MM.1S (cell line): ENCODE measurements at places on chromosomes 11 and 22.

GRCh38 chr22:37299969-37300509, 17.7 kb downstream of the CYTH4 start:
- H3K4me1 ChIP-seq, result no peaks in the 10 kb centered on the region
- no peaks in the 10 kb centered on the region for H3K36me3 ChIP-seq
- no peak overlapping the region for H3K27ac ChIP-seq
- no peak overlapping the region for H3K4me3 ChIP-seq
- H3K27me3 ChIP-seq, result no peaks in the 10 kb centered on the region

DNA sequence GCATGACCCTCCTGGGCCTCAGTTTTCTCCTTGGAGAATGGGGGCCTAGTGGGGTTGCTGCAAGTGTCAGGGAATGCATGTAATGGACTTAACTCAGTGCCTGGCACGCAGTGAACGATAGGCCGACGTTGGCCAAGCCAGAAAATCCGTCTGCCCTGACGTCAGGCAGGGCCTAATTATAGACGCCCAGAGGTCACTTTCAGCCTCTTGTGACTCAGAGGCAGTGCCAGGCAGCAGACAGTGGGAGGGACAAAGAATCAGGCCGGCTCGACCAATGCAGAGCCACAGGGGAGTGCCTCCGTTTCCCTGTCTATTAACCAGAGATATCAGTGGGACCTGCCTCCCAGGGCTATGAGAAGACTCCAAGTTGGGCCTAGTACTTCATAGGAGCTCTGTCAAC, 115.0 kb downstream of the MN1 start:
- no peak overlapping the region for H3K4me3 ChIP-seq
- no peaks in the 10 kb centered on the region for H3K4me1 ChIP-seq
- peaks cover 28% of the 10 kb centered on the region for H3K27me3 ChIP-seq
- DNase-seq, result no peak

GRCh38 chr11:128448981-128449713, 138.2 kb downstream of the ETS1 start:
- no peaks in the 10 kb centered on the region for H3K36me3 ChIP-seq
- no peak for DNase-seq
- no peak overlapping the region for H3K4me3 ChIP-seq
- H3K27me3 ChIP-seq, result no peaks in the 10 kb centered on the region
- peaks cover 34% of the 10 kb centered on the region for H3K4me1 ChIP-seq

DNA sequence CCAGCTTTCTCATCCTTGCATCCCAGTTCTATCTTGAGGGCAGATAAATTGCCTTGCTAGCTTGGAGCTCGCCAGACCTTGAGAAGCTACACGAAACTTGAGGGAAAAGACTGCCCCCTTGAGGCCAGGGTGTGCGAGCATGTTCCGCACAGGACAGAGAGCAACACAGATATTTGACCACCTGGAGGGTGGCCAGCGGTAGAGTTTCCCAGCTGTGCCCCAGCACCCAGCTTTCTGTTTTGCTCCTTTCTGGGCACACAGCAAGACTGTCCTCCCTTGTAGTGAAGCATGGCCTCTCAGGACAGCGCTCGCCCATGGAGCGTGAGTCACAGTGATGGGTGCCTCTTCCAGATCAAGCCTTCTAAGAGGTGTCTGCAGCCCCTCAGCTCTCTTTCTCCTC, 23.5 kb downstream of the SPATA19 start:
- no peak overlapping the region for H3K27ac ChIP-seq
- no peaks in the 10 kb centered on the region for H3K36me3 ChIP-seq
- no peaks in the 10 kb centered on the region for H3K27me3 ChIP-seq
- peak; percentile 26 for DNase-seq
- no peak overlapping the region for H3K4me3 ChIP-seq

DNA sequence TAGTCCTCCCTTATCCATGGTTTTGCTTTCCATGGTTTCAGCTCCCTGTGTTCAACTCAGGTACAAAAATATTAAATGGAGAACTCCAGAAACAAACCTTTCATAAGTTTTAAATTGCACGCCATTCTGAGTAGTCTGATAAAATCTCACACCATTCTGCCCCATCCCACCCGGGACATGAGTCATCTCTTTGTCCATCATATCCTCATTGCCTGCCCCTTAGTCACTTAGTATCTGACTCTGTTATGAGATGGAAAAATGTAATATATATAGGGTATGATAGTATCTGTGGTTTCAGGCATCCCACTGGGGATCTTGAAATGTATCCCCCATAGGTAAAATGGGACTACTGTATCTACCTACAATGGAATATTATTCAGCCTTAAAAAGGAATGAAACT, 35.5 kb upstream of the FGF3 start:
- no peaks in the 10 kb centered on the region for H3K36me3 ChIP-seq
- no peak overlapping the region for H3K27ac ChIP-seq
- no peak overlapping the region for H3K4me3 ChIP-seq
- DNase-seq, result no peak
- no peaks in the 10 kb centered on the region for H3K4me1 ChIP-seq
- peaks cover 91% of the 10 kb centered on the region for H3K27me3 ChIP-seq

DNA sequence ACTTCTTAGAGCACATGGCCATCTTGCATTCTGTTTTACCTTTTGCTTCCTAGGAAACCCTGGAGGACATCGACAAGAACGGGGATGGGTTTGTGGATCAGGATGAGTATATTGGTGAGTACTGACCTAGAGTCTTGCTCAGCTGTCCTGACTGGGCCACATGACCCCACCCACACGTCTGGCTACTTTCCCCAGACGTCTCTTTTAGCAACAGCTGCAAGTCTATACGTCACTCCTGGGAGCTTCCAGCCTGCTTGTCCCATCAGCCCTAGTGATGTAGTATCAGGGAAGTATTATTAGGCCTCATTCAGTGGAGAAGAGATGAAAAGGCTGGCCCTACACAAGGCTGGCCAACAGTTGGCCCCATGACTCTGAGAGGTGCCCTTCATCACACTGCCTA, 9.6 kb downstream of the RCN1 start:
- no peak for DNase-seq
- no peaks in the 10 kb centered on the region for H3K36me3 ChIP-seq
- no peak overlapping the region for H3K27ac ChIP-seq
- H3K4me3 ChIP-seq, result no peak overlapping the region
- H3K4me1 ChIP-seq, result no peaks in the 10 kb centered on the region
- H3K27me3 ChIP-seq, result no peaks in the 10 kb centered on the region

DNA sequence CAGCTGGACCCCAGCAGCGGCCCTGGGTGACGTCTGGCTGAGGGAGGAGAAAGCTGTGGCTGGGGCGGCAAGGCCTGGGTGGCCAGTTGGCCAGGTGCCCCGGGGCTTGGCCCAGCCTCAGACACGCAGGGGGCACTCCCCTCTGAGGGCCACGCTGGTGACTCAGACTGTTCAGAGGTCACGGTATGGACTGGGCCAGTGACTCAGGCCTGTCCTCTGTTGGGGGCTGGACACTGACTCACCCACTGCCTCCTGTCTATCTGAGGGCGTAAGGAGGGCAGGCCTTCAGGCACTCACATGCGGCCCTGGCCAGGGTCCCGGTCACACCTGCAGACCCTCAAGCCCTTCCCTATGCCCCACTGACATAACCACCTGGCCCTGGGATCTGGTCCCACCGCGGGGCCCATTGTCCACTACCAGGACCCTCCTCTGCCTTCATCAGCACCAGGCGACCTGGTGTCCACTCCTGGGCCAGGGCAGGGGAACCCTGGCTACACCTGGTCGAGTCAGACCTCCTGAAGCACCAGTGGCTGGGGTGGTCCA, 3.7 kb upstream of the MUC5AC start:
- H3K4me3 ChIP-seq, result no peak overlapping the region
- peaks cover 71% of the 10 kb centered on the region for H3K27me3 ChIP-seq
- H3K4me1 ChIP-seq, result no peaks in the 10 kb centered on the region
- no peak overlapping the region for H3K27ac ChIP-seq
- H3K36me3 ChIP-seq, result no peaks in the 10 kb centered on the region

DNA sequence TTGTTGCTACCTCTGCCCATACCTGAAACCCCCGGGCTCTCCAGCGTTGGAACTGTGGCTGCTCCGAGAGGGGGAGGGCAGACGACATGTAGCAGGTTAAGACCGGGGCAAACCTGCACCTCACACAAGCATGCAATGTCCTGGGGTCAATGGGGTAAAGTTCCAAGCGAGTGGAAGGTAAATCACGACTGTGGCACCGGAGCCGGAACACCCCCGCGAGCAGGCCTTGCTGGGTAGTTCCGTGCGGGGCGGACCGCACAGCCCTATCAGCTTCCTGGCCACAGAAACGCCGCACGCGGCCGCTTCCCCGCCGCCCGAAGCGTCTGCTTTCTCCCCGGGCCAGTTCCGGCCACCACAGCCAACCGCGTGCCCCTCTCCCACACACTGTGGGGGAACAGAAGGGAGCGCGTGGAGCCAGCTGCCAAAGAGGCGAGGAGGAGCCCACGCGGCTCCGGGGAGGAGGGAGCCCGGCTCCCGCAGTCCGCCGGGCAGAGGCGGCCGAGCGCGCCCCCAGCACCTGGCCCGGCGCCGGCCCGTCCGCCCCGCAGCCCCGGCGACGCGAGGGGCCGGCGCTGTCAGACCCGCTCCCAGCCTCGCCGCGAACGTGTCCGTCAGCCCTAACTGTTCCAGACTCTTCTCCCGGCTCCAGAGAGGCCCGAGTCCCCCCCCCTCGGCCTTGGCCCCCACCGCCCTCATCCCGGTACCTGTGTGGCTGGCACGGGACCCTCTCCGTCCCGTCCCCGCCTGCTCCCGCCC, 1.6 kb downstream of the SPTBN2 start:
- H3K4me3 ChIP-seq, result peak overlapping the region; percentile 60
- 0 out of 2 replicates have a peak, but pooled peaks cover 3% of the 10 kb centered on the region for H3K4me1 ChIP-seq
- no peak overlapping the region for H3K27ac ChIP-seq
- peaks cover 11% of the 10 kb centered on the region for H3K27me3 ChIP-seq
- no peaks in the 10 kb centered on the region for H3K36me3 ChIP-seq
- peak; percentile 25 for DNase-seq

DNA sequence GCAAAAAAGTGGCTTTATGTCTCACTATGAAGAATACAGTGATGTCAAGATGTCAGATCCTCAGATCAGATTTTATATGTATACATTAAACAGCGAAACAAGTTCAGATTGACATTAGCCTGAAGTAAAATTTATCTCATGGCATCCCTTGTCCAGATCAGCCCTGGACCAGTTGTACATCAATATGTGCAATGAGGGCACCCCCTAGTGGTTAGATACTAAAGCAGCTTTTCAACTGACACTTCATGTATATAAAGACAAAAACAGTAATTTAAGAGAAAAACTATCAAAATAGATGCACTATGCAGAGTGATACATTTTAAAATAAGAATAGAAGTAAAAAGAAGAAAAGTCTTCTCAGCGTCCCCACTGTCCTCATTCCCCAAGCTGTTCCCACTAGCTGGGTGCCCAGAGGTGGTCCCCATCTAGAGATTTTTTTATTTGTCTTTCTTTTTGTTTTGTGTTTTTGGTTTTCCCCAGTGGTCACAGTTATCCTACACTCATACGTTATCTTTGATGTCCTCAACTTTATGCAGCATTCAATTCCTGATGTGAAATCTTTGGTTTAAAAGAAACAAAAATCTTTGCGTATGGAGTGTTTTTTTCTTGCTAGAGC, 2193.4 kb upstream of the RAG2 start:
- H3K4me1 ChIP-seq, result no peaks in the 10 kb centered on the region
- H3K36me3 ChIP-seq, result no peaks in the 10 kb centered on the region
- H3K27me3 ChIP-seq, result no peaks in the 10 kb centered on the region
- H3K4me3 ChIP-seq, result no peak overlapping the region
- no peak overlapping the region for H3K27ac ChIP-seq
- peak; percentile 71 for DNase-seq

DNA sequence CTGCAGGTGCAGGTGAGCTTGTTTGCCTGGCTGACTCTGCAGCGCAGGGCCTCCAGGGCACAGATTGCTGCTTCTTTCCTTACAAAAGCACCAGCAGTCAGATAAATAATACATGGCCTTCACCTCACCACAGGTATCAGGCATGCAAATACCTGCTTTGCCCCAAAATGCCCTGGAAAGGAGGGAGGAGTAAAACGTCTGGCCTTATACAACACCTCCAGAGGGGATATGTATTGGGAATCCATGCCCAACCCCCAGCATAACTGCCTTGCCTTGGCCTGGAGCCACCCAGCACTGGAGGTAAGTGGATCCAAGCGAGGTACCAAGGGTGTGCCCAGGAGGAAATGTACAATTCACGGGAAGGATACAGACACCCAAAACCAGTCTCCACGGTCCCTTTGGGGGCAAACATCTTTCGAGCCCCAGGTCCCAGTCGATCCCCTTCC, 860 bp downstream of the TMEM184B start:
- DNase-seq, result peak; percentile 56
- H3K4me1 ChIP-seq, result peaks cover 50% of the 10 kb centered on the region
- peak overlapping the region; percentile 58; the same call in 1 of the 2 replicates for H3K27ac ChIP-seq

GRCh38 chr11:93668171-93668570, 6.7 kb downstream of the CEP295 start:
- no peak for DNase-seq
- H3K27me3 ChIP-seq, result no peaks in the 10 kb centered on the region
- peaks cover 3% of the 10 kb centered on the region; the same call in 1 of the 2 replicates for H3K36me3 ChIP-seq
- no peak overlapping the region for H3K27ac ChIP-seq

GRCh38 chr22:24230911-24231656, 13.8 kb downstream of the GGT5 start:
- no peaks in the 10 kb centered on the region for H3K36me3 ChIP-seq
- H3K27ac ChIP-seq, result no peak overlapping the region
- no peaks in the 10 kb centered on the region for H3K4me1 ChIP-seq
- H3K27me3 ChIP-seq, result no peaks in the 10 kb centered on the region
- no peak overlapping the region for H3K4me3 ChIP-seq

DNA sequence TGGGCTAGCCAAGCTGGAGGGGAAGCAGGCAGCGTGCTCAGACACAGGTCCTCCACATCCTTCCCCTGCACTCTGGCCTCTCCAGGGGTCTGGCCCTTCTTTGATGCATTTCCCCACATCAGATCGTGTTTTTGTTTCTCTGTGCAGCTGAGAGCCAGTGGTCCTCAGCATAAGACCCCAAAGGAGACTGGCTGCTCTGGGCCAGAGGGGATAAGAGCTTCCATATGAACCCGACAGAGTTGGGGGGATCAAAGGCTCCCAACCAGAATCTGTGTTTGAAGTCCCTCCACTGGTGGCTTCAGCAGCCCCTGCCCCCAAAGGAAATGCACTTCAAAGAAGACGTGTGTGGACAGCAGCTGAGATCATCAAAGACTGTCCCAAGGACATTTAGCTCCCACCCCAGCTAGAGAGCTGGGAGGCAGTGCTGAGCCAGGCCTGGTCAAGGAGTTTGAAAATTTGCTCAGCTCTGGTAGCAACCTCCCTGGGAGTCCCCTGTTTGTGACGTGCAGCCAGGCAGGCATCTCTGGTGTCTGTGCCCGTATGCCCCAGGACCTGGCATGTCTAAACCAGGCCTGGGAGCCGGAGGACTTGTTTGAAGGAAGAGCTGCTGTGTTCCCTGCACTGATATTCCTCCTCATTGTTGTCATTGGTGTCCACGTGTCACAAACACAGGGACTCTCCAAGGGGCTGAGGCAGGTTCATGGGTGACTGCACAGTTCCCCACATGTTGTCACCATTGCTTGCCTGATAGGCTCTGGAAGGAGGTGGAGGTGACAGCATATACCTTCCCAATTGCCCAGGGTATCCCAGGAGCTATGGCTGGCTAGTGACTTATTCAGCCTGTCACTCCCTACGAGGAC, 99.0 kb downstream of the AMOTL1 start:
- no peaks in the 10 kb centered on the region for H3K4me1 ChIP-seq
- no peak overlapping the region for H3K4me3 ChIP-seq
- DNase-seq, result no peak

- no peak for DNase-seq
- H3K4me1 ChIP-seq, result no peaks in the 10 kb centered on the region
- H3K27me3 ChIP-seq, result peaks cover 96% of the 10 kb centered on the region
- no peak overlapping the region for H3K27ac ChIP-seq
- no peak overlapping the region for H3K4me3 ChIP-seq
Observed at GRCh38 chr22:44555597-44555996, 57.6 kb upstream of the RTL6 start.
